ENCODE measurements at places on chromosomes 2 and 18.

DNA sequence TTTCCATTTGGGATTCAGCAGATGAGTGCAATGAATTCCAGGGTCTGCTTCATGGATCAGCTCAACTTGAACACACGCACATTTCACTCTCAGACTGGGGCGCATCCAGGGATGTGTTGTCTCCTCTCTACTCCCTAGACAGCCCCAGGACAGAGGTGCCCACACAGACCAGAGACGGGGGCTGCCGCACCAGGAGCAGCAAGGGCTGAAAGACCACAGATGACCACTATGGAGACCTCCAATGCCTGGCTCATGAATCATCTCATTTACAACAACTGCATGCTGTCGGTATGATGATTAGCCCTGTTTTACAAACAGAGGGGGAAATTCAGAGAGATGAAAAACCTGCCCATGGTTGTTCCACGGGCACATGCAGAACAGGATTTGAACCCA lies 63.1 kb downstream of the CYP26B1 start:
- no peak for DNase-seq

GRCh38 chr2:23241121-23241520 lies 143.9 kb upstream of the KLHL29 start:
- no peak for DNase-seq

DNA sequence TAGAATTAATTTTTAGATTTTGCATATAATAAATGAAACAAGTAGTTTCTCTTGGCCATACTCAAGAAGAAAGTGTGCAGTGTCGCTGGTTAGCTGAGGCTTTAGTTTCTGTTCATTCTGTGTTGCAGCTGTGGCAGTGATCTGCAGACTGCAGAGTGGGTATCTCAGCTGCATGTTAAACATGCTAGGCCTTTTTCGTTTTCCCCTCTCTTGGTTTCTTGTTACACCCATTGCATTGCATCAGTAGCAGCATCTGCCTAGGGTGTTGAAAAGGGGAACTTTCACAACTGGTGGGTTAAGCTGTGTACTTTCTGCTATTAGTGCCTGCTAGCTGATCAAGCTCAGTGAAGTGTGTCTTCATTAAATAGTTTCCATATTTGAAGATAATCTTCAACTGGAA lies 51.3 kb downstream of the ACSL3 start:
- DNase-seq: peak; percentile 96

DNA sequence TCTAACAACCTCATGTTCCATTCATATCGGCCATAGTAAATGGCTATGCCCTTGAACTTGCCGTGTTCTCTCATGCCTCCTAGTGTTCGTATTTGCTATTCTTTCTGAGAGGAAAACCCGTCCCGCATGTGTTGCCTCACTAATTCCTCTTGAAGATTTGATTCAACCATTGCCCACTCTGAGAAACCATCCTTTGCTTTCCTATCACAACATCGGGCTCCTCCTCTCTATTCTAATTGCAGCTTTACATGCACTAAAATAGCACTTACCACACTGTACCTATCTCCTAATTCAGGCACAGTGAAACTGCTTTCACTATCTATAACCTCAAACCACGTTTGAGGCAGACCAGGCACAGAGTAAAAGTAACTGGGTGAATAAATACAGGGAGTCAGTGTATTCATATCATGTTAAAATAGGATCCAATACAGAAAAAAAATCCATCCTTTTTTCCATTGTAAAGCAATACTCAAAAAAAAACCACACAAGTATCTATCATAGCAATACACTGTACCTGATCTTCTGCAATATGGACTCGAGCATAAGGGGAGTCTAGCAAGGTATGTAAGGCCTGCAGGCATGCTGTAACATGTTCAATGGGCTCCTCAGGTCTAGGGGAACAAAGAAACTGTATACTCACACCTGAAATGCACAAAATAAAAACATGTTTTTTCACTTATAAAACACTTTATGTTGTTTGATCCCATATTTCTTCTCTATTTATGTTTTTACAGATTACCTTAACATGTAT lies 39.0 kb upstream of the STRN start:
- DNase-seq: peak; percentile 22

- no peak for DNase-seq
Observed at GRCh38 chr18:69590150-69590549, 189.5 kb downstream of the DOK6 start.

DNA sequence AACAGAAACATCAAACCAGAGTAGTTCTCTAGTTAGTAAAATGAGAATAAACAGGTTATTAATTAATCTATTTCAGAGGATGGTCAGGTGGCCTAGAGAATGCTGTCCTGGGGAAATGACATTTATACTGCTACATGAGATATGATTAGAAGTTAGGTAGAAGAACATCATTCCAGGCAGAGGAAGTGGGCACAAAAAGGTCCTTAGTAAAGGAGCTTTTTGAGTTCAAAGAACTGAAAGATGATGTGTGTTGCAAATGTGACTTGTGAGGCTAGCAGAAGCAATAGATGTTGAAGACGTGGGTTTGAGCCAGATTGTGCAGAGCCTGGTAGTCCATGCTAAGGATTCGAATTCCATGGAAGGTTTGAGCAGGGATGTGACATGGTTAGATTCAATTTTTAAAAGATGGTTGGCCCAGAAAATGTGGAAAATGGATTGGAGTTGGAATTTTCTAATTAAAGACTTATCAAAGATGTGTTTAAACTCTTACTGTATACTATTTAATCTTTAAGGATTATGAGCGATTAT lies 34.2 kb downstream of the RAB10 start:
- DNase-seq: no peak

- DNase-seq: no peak
Observed at GRCh38 chr2:12282780-12283695, 433.7 kb upstream of the TRIB2 start.

GRCh38 chr2:226754821-226755604 lies 44.6 kb downstream of the IRS1 start:
- DNase-seq: no peak

DNA sequence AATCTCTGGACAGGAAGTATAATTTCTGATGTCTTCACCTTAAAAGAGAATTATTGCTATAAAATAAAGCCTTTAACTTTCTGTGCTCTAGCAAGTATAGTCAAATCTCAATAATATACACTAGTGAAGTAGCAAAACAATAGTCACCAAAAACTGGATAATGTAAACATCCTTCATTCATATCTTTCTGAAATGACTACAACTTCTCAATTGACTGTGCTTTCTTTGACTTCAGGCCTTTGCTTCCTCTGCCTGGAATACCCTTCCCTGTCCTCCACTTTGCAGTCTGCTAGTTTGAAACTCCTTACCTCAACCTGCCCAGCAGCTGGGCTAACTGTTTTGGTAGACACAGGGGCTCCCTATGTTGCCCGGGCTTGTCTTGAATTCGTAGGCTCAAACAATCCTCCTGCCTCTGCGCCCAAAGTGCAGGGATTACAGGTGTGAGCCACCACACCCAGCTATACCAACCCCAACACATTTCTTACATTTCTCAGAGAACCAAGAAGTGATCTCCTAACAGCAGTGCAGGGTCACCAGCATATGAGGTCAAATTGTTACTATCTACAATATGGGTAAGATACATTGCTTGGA lies 6.6 kb upstream of the PCBP1 start:
- no peak for DNase-seq

DNA sequence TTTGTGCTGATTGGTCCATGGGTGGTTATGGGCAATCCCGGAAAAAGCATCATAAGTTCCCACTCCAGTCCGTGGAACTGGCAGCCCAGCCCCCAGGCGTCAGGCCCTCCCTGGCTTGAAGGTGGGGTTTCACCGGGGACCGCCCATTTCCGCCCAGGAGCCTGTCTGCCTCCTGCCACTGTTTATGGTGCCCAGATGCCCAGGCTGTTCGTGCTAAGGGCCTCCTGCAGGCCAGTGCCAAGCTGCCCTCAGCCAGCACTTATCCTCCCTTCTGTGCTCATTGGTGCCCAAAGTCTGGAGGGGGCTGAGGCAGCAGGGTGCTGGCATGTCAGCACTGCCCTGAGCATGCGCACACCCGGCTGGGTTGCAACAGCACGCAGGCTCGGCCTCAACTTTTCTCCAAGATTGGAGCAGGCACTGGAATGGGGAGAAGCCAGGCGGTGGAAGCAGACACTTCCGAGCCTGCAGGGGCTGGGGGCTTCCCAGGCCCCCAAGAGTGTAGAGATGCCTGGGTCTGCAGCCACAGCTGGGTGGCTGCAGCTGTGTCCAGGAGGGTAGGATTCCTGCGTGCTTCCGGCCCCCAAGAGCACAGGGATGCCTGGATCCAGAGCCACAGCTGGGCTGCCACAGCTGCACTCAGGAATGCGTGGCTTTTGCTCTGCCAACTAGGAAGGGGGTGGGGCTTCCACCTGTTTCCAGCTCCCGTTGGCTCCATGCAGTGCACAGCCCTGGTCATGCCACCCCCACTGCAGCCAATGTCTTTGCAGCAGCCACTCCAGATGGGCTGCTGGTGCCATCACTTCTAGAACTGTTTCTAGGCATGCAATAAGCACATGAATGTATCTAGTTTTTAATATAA lies 74.0 kb downstream of the AGPS start:
- no peak for DNase-seq

DNA sequence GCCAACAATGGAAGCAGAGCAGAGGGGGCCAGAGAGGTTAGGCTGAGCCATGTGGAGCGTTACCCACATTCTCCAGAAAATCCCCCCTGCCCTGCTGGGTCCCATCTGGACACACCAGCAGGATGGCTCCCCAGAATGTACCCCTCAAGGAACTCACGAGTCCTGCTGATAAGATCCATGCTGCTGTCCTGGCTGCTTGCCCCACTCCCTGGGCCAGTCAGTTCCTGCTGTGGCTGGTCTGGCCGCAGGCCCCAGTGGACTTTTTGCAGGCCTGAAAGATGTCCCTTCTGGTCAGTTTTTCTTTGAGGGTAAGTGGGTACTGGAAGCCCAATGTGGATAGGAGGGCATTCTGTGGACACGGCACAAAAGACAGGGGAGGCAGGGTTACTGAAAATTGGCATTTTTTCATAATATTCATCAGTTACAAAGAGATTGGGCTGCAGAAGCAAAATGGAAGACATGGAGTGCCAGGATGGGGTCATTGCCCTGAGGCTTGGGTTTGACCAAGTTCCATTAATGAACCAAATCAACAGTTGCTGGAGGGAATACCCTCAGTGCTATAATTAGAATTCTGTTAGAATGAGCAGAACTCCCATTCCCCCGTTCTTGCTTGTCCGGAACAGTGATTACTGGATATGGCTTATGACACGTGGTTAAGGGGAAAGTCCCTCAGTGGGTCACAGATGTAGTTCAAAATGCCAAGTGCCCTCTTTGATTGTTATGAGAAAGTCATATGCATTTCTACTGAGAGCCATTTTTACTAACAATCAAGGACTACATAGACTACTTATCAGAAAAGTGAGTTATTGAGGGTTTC lies 38.7 kb downstream of the SLC4A5 start:
- no peak for DNase-seq

DNA sequence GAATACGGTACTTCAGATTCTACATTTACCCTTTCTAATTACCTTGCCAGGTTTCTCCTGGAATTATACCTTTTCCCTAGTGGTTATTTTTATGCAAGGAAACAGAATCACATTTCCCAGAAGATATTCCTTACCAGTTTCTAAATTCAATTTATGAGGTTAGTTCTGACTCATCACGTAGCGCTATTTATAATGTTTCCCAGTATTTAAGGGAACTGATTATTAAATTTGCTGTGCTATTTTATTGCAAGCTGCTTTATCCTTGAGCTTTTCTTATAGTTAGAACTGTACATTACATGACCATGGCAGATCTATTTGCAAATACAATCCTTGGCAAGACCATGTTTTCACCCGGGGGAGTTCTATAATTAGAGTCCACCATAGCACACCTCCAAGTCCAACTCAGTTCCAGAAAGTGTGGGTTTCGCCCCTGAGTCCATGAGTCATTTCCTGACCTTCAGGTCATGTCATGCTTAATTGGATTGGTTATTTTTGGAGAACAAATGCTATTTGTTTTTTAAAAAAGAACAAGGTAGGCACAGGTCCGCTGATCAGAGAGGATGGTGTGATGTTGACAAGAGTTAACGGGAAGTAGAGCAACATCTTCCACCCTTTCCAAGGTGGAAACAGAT lies 126.6 kb downstream of the ZNF532 start:
- no peak for DNase-seq

- no peak for DNase-seq
Observed at GRCh38 chr18:27606741-27607140, 421.6 kb upstream of the CHST9 start.

GRCh38 chr2:204265681-204266181 lies 279.5 kb upstream of the PARD3B start:
- no peak for DNase-seq

- no peak for DNase-seq
Observed at GRCh38 chr2:152418688-152419087, 83.7 kb downstream of the FMNL2 start.

- peak; percentile 31 for DNase-seq
Observed at GRCh38 chr2:64711252-64711800, 57.6 kb upstream of the SERTAD2 start.

- no peak for DNase-seq
Observed at GRCh38 chr2:52445686-52446085, 1321.9 kb upstream of the CHAC2 start.

DNA sequence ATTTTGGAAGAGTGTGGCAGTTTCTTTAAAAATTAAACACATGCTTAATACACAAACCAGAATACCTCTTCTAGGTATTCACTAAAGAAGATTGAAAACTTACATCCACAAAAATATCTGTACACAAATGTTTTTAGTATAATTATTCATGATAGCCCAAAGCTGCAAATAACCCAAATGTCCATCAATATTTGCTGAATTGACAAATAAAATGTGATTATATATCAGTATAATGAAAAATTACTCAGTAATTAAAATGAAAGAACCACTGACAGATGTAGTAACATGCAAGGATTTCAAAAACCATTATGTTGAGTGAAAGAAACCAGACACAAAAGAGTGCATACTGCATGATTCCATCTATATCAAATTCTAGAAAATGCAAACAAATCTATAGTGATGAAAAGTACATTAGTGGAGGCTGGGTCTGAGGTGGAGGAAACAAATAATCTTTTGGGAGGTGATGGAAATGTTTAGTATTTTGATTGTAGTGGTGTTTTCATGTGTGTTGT lies 94.8 kb downstream of the QPCT start:
- no peak for DNase-seq

DNA sequence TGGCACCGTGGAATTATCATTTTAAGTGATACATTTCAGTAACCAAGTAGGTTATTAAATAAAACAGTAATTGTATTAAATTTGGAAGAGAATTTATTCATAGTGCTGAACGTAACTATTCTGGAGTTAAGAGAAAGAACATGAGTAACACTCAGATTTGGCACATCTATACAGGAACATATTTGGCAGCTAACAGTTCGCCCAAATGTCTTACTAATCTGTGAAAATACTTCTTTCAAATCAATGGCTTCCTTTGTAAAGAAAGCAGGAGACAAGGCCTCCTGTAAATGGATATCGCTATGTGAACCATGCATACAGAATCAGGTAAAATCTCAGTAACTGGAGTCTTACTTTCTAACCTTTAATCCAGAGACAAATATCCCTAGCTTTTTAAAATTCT lies 64.4 kb downstream of the ZNF516 start:
- DNase-seq: no peak

- DNase-seq: peak; percentile 40
Observed at GRCh38 chr2:9205963-9206948, at the start of gene ASAP2. ASAP2 (plus strand) TSS chr2:9206812; CDS start chr2:9207105, 293 bp downstream.

DNA sequence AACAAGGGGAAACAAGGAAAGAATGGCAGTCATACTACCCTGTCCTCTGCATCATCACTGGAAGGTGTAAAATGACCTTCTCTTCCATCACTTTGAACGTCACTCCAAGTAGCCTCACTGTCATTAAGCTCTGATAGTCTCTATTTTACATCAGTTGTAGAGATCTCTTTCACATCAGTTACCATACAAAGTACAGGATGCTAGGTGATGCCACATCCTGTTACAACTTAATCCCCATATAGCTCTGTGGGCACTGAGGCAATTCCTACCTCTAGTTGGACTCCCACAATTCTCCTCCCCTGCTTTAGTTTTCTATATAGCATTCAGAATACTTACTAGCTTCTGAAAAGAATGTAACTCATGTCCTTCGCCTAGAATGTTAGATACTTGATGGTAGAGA lies 55.1 kb upstream of the TTC27 start:
- DNase-seq: no peak

Measured in AML-193 (cell line).